Stimulated activated CD8-positive, alpha-beta memory T cell treated with anti-CD3 and anti-CD28 coated beads, Interleukin-2, amount 100 ng/mL, for 1 hour (primary cell): ENCODE measurements at places on chromosomes 6 and 20.

DNA sequence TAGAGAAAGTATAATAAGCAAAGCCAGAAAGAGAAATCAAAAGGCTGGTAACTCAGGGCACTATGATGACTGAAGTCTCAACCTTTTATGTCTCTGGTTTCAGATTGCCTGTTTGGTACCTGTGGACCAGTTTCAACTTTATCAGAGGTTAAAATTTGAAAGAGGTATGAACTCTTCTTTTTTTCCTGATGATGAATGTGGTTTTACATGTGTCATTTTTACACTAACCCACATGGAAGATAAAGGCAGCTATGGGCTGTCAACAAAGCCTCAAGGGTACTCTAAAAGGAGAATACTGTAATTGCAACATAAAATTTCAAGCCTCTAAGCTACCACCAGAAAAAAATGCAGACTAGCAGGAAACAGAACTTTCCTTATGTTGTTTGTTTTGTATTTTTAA is 52.4 kb downstream of the RNF144B start:
- DNase-seq: no peak

DNA sequence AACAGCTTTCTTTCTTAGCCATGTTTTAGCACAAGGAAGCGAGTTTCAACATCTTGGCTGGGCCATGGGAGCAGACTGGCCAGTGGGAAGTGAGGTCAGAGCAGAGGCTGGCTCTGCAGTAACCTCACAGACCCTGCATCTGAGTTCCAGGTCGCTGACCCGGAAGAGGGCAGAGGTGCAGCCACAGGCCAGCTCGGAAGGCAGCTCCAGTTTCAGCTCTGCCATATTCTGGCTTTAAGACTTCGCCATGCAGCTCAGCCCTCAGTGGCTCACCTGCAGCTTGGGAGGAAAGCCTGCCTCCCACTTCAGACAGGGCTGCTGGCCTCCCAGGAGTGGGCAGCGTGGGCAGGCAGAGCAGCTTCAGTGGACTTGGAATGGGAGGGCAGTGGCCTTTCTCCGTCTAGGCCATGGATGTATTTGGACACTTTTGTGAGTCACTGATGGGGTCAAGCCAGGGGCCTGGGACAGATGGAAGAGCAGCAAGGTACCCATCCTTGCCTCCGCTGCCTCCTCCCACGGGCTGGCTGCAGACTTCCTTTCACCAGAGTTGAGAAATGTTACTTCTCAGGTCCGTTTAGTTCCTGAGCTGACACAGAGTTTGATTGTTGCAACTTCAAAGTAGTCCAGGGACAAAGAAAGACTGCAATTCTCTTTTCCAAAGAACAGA is 18.5 kb downstream of the CST8 start:
- DNase-seq: no peak

GRCh38 chr6:105646391-105646867 is 243.5 kb upstream of the PREP start:
- DNase-seq: no peak

DNA sequence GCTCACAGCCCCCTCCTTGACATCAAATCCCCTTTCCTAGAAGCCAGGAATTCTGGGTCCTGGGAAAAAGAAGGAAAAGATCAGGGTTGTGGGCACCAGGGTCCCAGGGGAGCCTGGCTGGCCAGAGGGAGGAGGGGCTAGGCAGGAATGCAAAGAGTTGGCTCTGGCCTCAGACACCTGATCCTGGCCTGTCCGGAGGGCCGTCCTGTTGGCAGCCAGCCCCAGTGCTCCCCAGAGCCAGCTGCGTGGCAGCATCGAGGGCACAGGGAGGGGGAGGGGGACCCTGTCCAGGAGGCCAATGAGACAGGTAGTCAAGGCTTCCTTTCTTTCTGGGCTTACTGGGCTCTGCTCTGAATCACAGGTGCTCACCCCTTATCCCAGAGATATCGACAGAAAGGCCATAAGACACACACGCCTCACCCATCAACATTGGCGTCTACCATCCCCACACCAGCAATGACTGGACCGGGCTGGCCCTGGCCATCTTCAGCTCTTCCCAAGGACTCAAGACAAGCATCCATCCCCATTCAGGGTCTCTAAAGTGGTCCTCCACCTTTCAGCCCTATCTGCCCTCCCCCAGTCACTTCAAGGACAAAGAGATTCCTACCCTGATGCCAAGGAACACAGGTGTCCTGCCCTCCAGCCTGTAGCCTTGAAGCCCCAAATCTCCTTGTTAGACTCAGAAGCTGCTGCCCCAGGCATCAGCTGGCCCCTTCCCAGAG is 723 bp downstream of the COL11A2 start:
- no peak for DNase-seq

DNA sequence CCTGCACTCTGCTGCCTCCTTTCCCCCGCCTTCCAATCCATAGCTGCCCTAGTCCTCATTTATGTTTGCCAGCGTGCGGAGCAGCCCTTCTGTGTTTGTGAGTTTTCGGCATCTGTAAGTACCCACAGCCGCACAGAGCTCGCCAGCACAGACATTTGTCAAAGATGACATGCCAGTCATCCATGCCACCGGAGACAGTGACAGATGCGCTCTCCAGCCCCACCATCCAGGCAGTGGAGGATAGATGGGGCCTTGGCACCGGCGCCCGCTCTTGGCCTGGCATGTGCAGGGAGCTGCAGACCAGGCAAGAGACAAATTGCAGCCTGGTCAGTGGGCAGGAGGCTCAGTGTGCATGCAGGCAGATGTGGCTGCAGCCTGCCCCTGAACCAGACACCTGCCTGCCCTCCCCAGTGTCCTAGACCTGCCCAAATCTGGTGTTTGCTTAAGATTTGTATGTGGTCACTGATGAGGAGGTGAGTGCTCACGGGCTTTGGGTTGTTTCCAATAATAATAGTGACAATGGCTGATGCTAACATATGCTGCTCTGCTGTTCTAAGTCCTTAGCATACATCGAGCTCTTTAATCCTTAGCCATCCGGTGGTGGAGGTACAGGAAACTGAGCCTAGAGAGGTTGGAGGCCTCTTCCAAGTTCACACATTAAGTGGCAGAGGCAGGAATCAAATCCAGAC is 78.1 kb downstream of the UNC5CL start:
- DNase-seq: no peak

- no peak for DNase-seq
Measured at GRCh38 chr20:50040432-50041245, 57.9 kb downstream of the SNAI1 start.

- no peak for DNase-seq
Measured at GRCh38 chr20:4502756-4503155, 219.0 kb upstream of the PRND start.

- peak; percentile 84 for DNase-seq
Measured at GRCh38 chr6:44246663-44247337, at the start of gene HSP90AB1. HSP90AB1 (plus strand) TSS chr6:44247101; CDS start chr6:44248630, 1,529 bp downstream.

GRCh38 chr20:61531553-61532345 is 279.7 kb downstream of the CDH4 start:
- DNase-seq: no peak

DNA sequence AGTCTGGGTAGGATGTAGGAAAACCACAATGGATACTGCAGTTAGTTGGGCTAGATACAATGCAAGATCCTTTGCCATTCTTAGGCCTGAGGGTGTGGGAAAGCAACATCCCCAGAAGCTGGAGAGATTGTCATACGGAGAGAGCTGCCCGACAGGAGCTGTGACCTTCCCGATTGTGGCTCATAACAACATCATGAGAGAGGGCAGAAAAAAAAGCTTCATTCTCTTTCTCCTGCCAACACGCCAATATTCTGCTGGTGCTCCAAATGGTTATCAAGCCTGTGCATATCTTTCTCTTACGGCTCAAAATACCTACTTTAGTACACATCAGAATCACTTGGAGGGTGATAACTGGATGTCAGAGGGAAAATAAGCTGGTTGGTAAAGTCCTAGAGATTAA is 81.1 kb downstream of the IBTK start:
- DNase-seq: no peak

GRCh38 chr6:110537208-110538123 is 61.1 kb upstream of the SLC22A16 start:
- no peak for DNase-seq

DNA sequence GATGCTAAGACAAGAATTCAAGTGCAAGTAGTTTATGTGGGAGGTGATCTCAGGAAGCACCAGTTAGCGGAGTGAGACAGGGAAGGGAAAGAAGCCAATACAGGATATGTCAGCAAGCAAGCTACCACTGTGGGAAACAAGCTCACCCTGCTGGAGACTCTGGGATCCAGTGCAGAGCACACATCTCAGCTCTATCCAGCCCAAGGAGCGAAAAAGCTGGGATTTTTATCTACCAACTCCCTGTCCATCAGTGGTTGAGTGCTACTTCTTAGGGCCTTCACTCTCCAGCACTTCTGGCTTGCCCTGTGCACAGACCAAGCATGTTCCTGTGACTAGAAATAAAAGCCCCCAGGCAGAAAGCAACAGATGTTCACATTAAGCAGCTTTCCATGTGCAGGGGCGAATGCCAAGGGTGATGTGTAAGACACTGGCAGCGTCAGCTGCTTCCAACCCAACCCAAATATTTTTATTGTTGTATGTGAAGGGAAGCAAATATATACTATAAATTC is 10.8 kb upstream of the RNF24 start:
- DNase-seq: no peak
